ENCODE measurements at places on chromosomes 5 and 9.

GRCh38 chr9:34588671-34589635 lies 571 bp downstream of the CNTFR start:
- no peak for DNase-seq

DNA sequence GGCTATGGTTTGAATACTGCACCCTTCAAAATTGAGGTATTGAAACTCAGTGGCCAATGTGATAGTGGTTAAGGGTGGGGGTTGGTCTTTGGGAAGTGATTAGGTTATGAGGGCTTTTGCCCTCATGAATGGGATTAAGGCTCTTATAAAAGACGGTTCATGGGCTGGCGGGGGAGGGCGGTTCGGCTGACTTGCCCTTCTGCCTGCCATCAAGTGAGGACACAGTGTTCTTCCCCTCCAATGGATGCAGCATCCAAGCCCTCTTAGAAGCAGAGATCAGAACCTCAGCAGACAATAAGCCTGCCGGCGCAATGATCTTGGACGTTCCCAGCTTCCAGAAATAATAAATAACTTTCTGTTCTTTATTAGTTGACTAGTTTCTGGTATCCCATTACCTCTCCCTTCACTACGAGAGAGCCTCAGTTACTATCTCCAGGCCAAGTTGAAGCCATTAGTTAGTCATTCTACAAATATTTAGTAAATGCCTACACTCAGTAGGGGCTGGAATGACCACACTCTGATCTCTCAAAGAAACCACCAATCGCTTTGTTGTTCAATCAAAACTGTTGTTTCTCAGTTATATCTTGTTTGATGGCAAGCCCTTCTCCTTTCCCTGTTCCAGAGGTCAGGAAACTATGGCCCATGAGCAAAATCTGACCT lies 219.3 kb downstream of the TSSK1B start:
- no peak for DNase-seq

DNA sequence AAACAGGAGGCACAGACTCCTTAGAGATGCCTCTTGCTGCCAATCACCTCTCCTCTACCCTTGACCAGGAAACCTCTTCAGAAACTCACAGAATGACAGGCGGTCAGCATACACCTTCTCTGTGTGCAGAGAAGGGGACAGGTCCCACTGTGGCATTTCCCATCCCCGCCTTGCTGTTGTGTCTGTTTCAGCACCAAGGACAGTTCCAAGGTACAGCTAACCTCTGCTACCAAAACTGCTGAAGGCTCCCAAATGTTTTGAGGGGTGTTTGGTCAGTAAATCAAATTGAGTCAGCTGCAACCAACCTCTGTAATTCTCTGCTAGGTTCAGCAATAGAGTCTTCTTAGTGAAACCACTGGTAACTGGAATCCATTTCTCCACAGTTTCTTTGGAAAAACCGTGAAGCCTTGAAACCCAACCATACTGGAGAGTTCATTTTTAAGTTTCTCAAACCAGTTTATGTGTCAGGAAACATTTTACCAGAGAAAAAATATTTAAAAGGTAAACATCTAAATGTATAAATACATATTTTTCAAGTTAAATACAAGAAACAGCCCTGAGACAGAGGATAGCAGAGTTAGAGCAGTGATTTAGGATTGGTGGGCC lies 122.0 kb downstream of the DRD1 start:
- DNase-seq, result no peak

DNA sequence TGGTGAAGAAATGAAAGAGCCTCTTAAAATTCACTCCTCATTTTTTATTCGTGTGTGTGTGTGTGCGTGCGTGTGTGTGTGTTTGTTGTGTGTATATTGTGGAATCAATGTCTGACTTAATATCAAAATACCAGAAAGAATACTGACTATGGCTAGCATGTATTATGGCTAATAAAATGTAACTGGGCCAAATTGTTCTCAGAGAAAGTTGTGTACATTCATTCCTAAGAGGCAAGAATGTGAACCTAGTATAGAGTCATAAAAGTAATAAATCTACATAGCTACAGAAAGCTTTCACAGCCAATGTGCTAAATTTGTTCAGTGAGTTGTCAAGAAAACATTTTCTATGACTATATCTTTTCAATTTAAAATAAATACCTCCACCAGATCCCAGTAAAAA lies 211.5 kb downstream of the EBF1 start:
- DNase-seq, result no peak

GRCh38 chr5:8844206-8844605 lies 701.7 kb downstream of the SEMA5A start:
- no peak for DNase-seq

DNA sequence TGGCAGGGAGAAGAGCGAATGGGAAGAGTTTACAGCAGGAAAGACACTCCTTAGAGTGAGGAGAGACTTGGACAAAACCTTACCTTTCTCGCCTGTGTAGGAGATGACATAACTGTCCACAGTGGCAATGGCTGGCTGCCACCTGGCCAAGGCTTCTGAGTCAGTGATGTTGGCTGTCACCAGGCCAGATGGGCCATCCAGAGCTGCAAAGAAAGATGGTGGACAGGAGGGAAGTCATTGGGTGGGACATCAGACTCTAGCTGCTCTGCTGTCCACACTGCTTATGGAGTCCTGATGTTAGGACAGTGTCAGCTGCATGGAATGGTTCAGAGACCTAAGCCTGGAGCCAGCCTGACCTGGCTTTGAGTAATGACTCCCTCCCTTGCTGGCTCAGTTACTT lies 79.8 kb downstream of the TNC start:
- no peak for DNase-seq

DNA sequence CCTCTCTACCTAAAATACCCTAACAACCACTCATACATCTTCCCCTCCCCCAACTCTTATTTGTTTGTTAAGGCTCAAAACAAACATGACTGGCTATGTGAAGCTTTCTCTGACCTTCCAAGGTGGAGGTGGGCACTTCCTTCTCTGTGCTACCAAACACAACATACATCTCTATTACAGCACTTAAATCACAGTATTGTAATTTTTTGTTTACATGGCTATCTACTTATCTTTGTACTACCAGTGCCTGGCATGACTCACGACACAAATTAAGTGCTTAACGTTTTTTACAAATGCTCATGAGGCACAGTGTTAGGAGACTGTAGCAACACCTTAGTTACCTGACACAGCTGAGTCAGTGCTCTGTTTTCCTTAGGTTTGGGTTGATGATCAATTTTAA lies 18.6 kb downstream of the HOMER1 start:
- DNase-seq, result no peak

GRCh38 chr5:109177227-109177626 lies 232.5 kb downstream of the PJA2 start:
- DNase-seq, result no peak

DNA sequence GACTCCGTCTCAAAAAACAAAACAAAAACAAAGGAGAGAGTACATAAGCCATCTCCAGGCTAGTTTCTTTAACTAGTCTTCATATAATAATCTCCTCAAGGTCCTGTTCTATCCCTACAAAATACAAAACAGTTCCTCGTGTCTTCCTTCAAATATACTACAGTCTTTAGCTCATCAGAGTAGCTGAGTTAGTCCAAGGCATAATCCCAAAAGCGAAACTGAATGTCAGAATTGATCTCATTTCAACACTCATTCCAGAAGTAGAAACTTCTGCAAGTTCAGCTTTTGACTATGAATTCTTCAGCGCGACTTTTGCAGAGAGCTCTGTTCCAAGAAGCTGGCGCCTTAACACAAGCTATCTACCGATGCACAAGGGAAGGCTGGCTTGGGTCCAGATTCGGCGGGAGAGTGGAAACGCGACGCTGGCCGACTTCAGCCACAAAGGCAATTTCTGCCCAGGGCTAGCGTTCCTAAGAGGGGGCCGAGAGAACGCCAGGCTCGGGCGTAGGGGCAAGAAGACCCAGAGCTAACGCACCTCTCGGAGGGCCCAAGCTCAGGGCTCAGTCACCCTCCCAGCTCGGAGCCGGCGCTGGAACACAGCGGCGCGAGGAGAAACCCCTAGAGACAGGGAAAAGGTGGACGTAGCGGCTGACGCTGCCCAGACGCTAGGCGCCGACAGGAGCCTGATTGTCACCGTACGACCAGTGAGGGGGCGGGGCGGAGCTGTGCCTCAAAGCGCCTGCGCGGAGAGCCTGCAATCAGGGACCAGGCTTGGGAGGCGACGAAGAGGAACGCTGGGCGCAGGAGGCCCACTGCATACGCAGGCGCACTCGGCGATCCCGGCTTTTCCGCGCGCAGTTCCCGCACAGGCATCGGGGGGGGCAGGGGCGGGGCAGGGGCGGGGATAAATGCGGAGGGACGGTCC lies 469 bp upstream of the HSDL2 start:
- peak; percentile 97 for DNase-seq

Data from stimulated activated naive CD4-positive, alpha-beta T cell treated with Interleukin-2 at 50 U/mL for 16 hours (primary cell).